ENCODE measurements at places on chromosomes 16 and 17.

GRCh38 chr17:74748279-74748528, 224 bp upstream of the NHERF1 start:
- no peak for DNase-seq

GRCh38 chr17:43958748-43959352, 5.1 kb upstream of the PYY start:
- no peak for DNase-seq

DNA sequence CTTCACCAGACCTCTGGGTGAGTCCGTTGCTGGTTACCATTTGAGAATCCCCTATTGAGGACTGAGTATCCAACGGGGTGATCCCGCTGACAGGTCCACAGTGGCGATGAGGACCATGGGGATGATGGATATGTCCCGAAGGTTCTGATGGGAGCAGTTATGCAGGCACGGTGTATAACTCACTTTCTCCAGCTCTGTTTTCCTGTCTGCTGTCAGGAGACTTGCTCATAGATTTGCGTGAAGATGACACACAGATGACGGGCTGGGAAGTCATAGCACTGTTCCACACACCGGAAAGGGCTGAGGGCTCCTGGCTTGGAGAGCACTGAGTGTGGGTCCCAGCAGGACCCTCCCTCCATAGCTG, 22.2 kb upstream of the ADCY7 start:
- DNase-seq: no peak

DNA sequence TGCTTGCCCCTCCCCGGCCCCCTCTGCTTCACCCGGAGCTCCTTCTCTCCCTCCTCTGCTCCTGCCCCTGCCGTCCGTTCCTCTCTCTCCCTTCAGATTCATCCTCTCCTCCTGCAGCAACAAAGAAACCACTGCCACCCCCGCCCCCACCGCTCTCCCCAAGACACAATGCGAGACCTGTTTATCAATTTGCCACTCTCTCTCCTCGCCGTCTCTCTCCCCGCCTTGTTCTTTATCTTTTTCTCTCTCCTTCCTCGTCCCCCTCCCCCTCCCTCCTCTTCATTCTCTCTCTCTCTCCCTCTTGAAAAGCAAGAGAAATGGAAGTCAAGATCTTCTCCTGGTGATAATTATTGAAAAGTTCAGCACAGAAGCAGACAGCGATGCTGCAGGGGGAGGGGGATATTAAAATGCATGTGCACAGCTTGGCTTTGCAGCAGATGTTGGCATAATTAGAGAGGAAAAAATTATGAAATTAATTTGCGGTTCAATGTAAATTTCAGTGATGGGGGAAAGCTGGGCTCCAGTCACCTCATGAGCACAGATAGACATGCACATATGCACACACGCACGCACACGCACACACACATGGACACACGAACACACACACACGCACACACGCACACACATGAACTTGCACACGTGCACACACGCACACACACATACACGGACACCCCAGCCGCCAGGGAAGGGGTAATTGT, 58.1 kb upstream of the CBFA2T3 start:
- DNase-seq: peak; percentile 24

- no peak for DNase-seq
These were observed 57.2 kb upstream of the MGAT5B start for GRCh38 chr17:76810956-76811355.

DNA sequence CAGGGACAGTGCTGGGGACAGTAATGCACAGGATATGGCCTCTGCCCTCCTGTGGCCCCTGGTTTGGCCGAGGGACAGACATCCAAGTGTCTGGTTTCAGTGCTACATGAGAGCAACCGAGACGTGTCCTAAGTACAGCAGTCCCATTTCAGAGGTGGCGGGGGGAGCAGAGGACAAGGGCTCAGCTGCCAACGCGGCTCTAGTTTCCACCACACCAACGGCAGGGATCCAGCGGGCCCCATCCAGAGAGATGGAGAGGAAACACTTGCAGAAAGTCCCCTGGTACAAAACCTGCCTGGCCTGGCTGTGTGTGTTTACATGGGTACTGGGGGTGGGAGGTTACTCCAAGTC, 125.8 kb upstream of the SMURF2 start:
- no peak for DNase-seq

DNA sequence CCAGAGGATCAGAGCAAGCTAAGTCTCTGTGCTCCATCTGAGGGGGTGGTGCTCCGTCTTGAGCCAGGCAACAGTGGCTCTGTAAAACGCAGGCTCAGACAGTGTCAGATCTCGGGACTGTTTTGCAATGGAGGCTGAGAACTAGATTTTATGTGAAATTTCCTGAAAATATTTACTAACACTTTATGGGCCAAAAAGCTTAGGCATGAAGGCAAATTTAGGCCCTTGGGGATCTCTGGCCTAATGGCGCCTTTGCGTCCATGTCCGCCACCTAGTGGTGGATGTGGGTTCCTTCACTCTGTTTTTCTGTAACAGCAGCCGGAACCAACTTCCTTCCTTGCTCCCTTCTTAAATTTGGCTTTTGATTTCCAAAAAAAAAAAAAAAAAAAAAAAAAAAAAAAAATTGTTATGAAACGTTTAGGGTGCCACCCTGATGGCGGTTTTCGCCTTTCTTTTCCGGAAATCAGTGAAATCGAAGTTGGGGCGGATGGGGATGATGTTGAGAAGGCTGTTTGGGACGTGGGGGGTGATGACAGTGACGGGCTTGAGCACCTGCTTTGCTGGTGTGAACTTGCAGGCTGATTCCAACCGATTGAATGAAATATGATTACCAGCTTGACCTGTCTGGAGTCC, 14.0 kb upstream of the ELAC2 start:
- DNase-seq: peak; percentile 63

- no peak for DNase-seq
These were observed 33.4 kb upstream of the MMD start for GRCh38 chr17:55454906-55455474.

DNA sequence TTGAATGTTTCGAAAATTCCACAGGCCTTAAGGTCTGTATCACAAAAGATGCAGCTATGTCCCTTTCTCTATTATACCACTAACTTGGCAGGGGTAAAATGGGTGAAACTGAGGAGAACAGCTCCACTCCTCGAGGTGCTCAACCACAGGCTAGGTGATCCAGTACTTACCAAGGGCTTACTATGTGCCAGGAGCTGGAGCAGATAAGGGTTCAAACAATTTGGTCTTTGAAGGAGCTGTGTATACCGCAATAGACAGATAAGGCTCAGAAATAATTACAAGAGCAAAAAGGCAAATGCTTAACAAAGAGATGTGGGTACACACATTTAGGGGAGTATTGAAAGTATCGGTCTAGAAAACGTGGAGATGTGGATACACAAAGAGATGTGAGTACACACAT, 1.5 kb downstream of the XPO6 start:
- no peak for DNase-seq

GRCh38 chr17:68782789-68783188, 172.4 kb downstream of the ABCA8 start:
- DNase-seq: no peak

GRCh38 chr17:31492880-31493655, 101.6 kb downstream of the RAB11FIP4 start:
- DNase-seq: peak; percentile 90

GRCh38 chr17:79022507-79022991, 1.4 kb upstream of the C1QTNF1 start:
- no peak for DNase-seq

- DNase-seq: no peak
These were observed 132.4 kb downstream of the PRKCB start for GRCh38 chr16:23968176-23968575.

- DNase-seq: peak; percentile 36
These were observed 2.9 kb downstream of the OR1F1 start for GRCh38 chr16:3190949-3191353.

DNA sequence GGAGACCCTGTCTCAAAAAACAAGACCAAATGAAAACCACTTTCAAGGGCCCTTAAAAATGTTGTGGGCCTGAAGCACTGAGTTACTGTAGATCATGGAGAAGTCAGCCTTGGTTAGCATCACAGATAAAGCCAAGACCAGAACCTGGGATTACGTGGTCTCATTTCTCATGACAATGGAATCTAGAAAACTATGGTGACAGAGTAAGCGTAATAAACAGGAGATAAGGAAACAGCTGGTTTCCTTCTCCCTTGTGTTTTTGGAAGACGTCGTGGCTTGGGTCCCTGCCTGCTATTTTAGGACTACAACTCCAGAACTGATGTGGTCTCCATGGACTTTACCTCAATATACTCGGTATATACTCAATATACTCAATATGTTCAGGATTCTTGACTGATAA, 180.7 kb upstream of the ZFHX3 start:
- DNase-seq: no peak

DNA sequence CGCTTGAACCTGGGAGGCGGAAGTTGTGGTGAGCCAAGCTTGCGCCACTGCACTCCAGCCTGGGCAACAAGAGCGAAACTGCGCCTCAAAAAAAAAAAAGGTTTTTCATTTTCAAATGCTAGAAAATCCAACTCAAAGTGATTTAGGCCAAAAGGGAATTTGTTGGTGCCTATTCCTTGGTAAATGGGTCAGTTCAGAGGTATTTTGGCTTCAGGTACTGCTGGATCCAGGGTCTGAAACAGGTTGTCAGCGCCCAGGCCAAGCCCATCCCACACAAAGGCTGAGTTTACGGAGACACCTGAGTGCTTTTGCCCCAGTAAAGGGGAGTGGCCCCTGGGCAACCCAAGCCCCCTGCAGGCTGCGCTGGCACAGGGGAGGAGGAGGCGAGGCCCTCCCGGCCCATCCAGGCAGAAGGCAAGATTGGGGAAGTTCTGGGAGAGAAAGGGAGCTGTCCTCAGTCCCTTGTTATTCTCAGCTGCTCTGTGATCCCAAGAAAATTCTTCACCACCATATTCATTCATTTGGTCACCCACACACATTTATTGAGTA, 8.5 kb upstream of the JPH3 start:
- no peak for DNase-seq

GRCh38 chr17:81631482-81631881, 5.4 kb downstream of the NPLOC4 start:
- DNase-seq: no peak

DNA sequence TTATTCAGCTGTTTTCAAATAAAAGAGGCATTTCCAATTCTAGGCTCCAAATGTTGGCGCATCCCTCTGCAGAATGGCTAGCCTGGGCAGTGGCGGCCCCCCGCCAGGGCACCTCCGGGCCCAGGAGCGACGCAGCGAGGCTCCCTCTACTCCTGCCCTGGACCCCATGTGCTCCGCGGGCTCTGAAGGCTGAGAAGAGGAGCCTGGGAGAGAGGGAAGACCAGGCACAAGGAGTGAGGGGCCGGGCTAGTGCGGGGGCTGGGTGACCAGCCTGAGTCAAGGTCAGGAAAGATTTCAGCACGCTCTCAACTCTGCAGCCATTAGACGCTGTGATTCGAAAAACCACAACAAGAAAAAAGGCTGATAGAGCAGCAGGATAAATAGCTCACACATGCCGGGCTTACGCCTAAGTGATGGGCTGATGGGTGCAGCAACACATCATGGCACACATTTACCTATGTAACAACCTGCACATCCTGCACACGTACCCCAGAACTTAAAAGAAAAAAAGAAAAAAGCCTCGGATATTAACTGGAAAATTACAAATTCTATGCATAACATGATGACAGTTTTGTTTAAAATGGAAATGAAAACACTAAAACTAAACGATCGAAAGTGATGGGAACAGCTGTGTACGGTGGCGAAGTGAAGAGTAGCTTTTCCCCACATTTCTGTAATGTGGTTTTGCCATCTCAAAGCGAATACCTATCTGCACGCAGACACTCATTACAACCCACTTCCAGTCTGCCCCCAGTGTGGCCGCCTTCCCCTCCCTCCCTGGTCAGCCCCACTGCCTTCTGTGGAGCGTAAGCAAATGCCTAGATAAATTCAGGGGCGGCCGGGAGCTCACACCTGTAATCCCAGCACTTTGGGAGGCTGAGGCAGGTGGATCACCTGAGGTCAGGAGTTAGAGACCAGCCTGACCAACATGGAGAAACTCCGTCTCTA, 44.4 kb downstream of the MAP1LC3B start:
- DNase-seq: peak; percentile 74

DNA sequence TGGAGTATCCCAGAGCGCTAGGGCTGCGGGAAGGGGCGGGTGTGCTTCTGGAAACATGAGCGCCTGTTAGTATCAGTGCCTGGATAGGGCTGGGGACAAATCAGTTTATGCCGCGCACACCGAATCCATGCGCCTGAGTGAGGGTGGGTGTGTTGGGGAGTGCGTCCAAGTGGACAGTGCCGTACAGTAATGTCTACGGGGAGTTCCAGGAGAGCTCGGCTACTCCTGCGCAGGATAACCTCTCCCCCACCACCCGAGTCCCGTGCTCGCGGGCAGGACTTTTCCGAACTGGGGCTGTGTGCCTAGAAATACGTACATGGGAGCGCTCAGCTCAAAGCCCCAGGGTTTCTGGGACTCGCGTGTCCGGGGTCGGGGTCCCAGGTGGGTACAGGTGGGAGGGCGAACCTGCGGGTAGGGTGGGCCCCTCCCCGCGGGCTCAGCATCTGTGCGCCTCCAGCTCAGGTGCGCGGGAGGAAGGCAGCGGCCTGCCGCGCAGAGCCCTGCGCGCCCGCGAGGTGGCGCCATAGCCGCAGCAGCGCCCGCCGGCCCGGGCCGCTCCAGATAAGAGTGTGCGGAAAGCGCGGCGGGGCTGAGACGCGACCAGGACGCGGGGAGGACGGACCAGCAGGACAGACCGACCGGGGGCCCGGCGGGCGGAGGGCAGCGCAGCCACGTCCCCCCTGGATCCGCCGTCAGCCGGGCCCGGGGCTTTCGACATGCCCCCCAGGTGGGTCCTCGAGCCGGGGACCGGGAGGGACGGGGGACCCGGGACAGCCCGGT, at the start of gene HIC1:
Gene HIC1, plus strand, starts transcription at position 592 of the 780 bp plus-strand sequence. CDS start 1,588 bp downstream, outside the sequence.
- peak; percentile 87 for DNase-seq

All from activated CD4-positive, alpha-beta memory T cell treated with anti-CD3 and anti-CD28 coated beads for 36 hours (primary cell).